ENCODE measurements at places on chromosomes 1 and 21. TPM values are rescaled to one million over a fixed set of nuclear protein-coding genes. Genes with fewer than 3 reads are reported as not detected.

The SPEN gene
- 37.9 TPM for total RNA-seq

GRCh38 chr1:174692313-174692712, 244.5 kb downstream of the GPR52 start:
- no peak overlapping the region for H3K4me3 ChIP-seq
- DNase-seq: no peak
- no peaks in the 10 kb centered on the region for H3K36me3 ChIP-seq
- no peaks in the 10 kb centered on the region for H3K4me1 ChIP-seq
- no peaks in the 10 kb centered on the region for H3K27me3 ChIP-seq

DNA sequence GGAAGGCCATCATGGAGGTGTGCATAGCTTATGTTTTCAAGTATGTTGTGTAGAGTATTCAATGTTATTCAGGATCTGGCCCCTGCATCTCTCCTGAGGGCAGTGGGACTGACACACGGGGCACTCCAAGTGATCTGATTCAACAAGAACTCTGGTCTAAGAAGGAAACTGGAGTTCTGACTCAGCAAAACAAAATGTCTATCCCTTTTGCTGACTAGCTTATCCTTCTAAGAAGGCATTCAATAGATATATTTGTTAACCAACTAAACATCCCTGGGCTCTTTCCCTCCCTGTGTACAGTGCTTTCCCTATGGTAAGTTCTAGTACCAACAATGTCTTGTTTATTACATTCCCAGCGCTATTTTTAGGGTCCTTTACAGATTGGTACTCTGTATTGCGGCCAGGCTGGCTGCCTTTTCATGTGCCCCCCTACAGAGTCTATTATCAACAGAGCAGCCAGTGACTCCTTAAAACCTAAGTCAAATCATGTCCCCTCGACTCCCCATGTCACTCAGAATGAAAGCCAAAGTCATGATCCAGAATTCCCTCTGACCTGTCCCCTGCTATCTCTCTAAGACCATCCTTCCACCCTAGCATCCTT, 304.9 kb downstream of the KCNH1 start:
- DNase-seq: no peak
- no peak overlapping the region for H3K4me3 ChIP-seq
- no peaks in the 10 kb centered on the region for H3K36me3 ChIP-seq

The SELL gene
- total RNA-seq: 15.9 TPM

DNA sequence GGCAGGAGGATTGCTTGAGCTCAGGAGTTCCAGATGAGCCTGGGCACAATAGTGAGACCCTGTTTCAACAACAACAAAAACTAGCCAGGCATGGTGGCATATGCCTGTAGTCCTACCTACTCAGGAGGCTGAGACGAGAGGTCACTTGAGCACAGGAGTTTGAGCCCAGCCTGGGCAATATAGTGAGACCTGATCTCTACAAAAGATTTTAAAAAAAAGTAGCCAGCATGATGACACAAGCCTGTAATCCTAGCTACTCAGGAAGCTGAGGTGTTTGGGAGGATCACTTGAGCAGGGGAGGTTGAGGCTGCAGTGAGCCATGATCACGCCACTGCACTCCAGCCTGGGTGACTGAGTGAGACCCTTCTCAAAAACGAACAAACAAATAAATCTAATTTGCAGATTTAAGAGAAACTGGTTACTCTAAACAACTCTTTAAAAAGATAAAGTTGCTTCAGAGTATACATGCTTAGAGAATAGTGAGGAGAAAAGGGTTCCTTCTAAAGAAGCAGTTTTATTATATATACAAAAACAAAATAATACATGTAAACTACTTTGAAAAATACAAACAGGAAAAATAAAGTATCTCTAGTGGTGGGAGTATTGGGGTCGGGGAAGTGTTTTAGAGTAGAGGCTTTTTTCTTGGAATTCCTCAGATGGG, 88.4 kb downstream of the ADCY10 start:
- no peak overlapping the region for H3K4me3 ChIP-seq
- H3K36me3 ChIP-seq: no peaks in the 10 kb centered on the region
- no peaks in the 10 kb centered on the region for H3K4me1 ChIP-seq
- no peak for DNase-seq
- no peaks in the 10 kb centered on the region for H3K27me3 ChIP-seq

GRCh38 chr1:33460947-33461629, 11.4 kb upstream of the ZSCAN20 start:
- H3K36me3 ChIP-seq: no peaks in the 10 kb centered on the region
- peaks cover 3% of the 10 kb centered on the region for H3K4me1 ChIP-seq
- H3K27ac ChIP-seq: no peak overlapping the region

- no peaks in the 10 kb centered on the region for H3K27me3 ChIP-seq
- DNase-seq: no peak
- H3K36me3 ChIP-seq: no peaks in the 10 kb centered on the region
- H3K4me3 ChIP-seq: no peak overlapping the region
Measured at GRCh38 chr21:42439284-42440186, 35.8 kb downstream of the UBASH3A start.

The RNU1-4 gene
- total RNA-seq: 29,651 TPM

DNA sequence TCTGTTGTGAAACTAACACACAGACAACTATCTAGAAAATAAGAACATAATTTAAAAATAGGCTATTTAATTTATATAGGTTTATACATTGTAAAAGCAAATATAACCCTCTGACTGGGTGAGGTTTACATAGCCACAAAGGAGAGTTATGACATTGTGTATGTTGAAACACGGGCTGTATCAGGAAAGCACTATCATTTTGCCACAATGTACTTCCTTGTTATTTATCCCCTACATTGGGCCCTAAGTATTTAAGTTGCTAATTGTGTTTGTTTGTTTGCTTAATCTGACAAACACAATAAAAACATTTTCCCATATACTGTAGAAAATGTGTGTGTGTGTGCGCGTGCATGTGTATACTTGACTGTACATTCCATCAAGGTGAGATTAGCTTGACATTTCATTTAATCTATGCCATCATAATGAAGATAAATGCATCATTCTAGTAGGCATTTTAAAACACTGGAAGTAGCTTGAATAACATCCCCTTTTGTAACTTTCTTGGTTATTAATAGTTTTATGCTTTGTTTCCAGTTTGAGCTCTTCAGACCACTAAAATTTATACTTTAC, 72.1 kb downstream of the RGS13 start:
- no peaks in the 10 kb centered on the region for H3K27me3 ChIP-seq
- H3K4me3 ChIP-seq: no peak overlapping the region
- H3K27ac ChIP-seq: no peak overlapping the region

- H3K4me3 ChIP-seq: no peak overlapping the region
- no peak for DNase-seq
- H3K4me1 ChIP-seq: peaks cover 4% of the 10 kb centered on the region
- H3K27ac ChIP-seq: no peak overlapping the region
Measured at GRCh38 chr1:247936415-247936814, 11.7 kb downstream of the OR2AJ1 start.

DNA sequence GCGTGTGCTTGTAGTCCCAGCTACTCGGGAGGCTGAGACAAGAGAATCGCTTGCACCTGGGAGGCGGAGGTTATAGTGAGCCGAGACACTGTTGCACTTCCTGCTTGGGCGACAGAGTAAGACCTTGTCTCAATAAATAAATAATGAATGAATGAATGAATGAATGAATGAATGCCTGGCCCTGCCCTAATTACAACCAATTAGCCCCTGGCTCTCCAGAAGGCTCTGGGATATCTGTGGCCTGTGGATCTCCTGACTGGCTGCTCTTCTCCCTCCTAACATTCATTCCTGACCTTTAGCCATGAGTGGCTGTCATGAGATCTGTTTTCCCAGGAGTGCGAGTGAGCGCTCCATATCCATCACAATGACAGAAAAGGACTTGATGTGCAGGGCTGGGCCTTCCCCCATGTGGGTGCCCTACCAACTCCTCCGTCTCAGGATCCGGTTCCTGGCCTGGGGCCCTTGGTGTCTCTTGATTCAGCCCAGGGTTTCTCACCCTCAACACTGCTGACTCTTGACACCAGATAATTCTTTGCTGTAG, 243.6 kb upstream of the TMEM51 start:
- no peak overlapping the region for H3K4me3 ChIP-seq
- no peaks in the 10 kb centered on the region for H3K27me3 ChIP-seq
- peaks cover 15% of the 10 kb centered on the region for H3K4me1 ChIP-seq
- no peaks in the 10 kb centered on the region for H3K36me3 ChIP-seq
- no peak overlapping the region for H3K27ac ChIP-seq
- DNase-seq: no peak

The DIO1 gene
- total RNA-seq: not detected

The ITLN2 gene
- total RNA-seq: 0.17 TPM

The ASAP3 gene
- total RNA-seq: 60.6 TPM

The GJB3 gene
- not detected for total RNA-seq

The KRTAP12-2 gene
- not detected for total RNA-seq

The TMEM54 gene
- total RNA-seq: 12.1 TPM

- no peaks in the 10 kb centered on the region for H3K36me3 ChIP-seq
- no peak for DNase-seq
- H3K4me3 ChIP-seq: no peak overlapping the region
- peaks cover 3% of the 10 kb centered on the region for H3K4me1 ChIP-seq
Measured at GRCh38 chr1:7956218-7957032, 5.1 kb upstream of the PARK7 start.

The KRTAP23-1 gene
- total RNA-seq: not detected

The SYF2 gene
- 40.9 TPM for total RNA-seq

- H3K4me3 ChIP-seq: no peak overlapping the region
- no peaks in the 10 kb centered on the region for H3K36me3 ChIP-seq
- DNase-seq: no peak
Measured at GRCh38 chr1:12654004-12654567, 10.2 kb downstream of the AADACL4 start.

GRCh38 chr21:20875742-20876141, 122.5 kb upstream of the NCAM2 start:
- H3K4me1 ChIP-seq: no peaks in the 10 kb centered on the region
- DNase-seq: no peak
- no peak overlapping the region for H3K4me3 ChIP-seq
- H3K36me3 ChIP-seq: no peaks in the 10 kb centered on the region

GRCh38 chr1:10776190-10776905, 20.1 kb downstream of the CASZ1 start:
- H3K27ac ChIP-seq: no peak overlapping the region
- H3K36me3 ChIP-seq: no peaks in the 10 kb centered on the region
- H3K4me1 ChIP-seq: peaks cover 21% of the 10 kb centered on the region
- H3K27me3 ChIP-seq: peaks cover 8% of the 10 kb centered on the region

DNA sequence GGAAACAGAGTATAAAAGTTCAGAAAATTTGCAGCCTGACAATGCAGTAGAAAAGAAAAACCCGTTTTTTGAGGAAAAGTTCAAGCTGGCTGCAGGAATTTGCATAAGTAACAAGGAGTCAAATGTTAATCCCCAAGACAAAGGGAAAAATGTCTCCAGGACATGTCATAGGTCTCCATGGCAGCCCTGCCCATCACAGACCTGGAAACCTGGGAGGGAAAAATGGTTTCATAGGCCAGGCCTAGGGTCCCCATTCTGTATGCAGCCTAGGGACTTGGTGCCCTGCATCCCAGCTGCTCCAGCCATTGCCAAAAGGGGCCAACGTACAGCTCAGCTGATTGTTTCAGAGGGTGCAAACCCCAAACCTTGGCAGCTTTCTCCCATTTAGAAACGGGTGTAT, 3.6 kb upstream of the KCNT2 start:
- H3K27me3 ChIP-seq: no peaks in the 10 kb centered on the region
- peaks cover 9% of the 10 kb centered on the region for H3K4me1 ChIP-seq
- H3K4me3 ChIP-seq: no peak overlapping the region
- no peaks in the 10 kb centered on the region for H3K36me3 ChIP-seq
- no peak overlapping the region for H3K27ac ChIP-seq

DNA sequence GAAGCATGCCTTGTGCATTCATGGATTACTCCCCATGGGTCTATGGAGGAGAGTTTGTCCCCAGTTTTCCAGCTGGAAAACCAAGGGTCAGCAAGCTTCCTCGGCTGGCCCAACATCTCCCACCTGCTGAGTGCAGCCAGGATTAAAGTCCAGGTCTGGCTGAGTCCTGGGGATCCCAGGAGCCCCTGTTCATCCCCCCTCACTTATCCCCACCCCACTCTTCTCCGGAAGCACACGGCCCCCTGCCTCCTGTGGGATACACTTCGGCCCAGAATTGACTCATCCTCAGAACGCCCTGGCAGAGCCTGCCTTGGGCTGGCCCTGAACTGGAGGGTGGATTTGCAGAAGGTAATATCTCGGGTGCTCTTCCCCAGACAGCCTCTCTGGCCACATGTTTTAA, 276.1 kb downstream of the NPHP4 start:
- H3K27ac ChIP-seq: no peak overlapping the region
- H3K27me3 ChIP-seq: peaks cover 2% of the 10 kb centered on the region
- no peak overlapping the region for H3K4me3 ChIP-seq
- H3K36me3 ChIP-seq: no peaks in the 10 kb centered on the region

DNA sequence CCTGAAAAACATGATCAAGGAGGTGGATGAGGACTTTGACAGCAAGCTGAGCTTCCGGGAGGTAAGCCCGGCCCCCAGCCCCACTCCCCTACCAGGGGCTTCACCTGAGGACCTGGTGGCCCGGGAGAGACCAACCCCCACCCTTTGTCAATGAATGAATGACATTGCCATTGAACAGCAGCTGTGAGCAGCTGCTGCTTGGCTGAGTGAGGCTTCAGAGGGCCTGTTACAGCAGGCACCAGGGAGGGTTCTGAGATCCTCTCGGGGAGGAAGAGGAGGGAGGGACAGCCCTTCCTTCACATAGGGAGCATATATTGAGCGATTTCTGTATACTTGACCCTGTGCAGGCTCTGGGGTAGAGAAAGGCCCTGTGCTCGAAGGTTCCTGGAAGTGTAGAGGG, 12.3 kb upstream of the CTRC start:
- no peak overlapping the region for H3K27ac ChIP-seq
- H3K27me3 ChIP-seq: no peaks in the 10 kb centered on the region
- DNase-seq: no peak
- H3K4me1 ChIP-seq: peaks cover 36% of the 10 kb centered on the region
- peaks cover 66% of the 10 kb centered on the region for H3K36me3 ChIP-seq

DNA sequence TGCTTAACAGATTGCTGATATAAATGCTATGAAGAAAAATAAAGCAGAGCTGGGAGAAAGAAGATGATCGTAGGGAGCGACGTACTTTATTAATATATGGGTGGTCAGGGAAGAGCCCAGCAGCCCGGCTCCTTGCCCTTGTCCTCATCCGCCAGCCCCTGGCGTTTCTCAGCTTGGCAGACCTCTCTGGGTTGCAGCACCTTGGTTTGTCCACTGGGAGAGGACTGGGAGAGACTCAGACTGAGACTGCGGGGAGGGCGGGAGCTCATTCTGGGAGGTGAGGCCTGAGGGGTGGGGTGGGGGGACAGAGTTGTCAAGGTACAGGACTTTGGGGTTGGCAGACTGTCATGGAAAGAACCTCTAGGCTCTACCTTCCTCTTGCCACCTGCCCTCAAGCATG, 3.3 kb upstream of the S100A3 start:
- no peak overlapping the region for H3K4me3 ChIP-seq
- no peaks in the 10 kb centered on the region for H3K36me3 ChIP-seq
- no peak for DNase-seq
- H3K27me3 ChIP-seq: no peaks in the 10 kb centered on the region
- H3K4me1 ChIP-seq: no peaks in the 10 kb centered on the region

Data from spinal cord (tissue), 10 donors.